ENCODE measurements at places on chromosomes 7 and 10.

GRCh38 chr10:110311357-110311949 is 6.7 kb upstream of the SMNDC1 start:
- DNase-seq, result peak; percentile 56

DNA sequence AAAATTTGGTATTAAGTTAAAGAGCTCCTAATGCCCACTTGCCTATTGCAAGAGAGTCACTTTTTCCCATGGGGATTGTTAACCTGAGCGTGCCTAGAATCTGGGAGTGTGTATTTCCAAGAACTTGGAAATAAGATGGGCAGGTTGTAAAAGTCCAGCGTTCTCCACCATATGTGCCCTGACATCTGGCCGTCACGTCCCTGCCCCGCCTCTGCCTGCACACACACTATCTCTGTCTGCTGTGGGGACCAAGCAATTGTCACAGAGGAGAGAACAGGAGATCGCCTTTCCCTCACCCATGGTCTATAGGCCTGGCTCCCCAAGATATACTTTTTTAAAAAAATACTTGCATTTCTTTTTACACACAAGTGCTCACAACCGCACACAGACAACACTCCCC is 396.5 kb upstream of the PFKP start:
- no peak for DNase-seq

DNA sequence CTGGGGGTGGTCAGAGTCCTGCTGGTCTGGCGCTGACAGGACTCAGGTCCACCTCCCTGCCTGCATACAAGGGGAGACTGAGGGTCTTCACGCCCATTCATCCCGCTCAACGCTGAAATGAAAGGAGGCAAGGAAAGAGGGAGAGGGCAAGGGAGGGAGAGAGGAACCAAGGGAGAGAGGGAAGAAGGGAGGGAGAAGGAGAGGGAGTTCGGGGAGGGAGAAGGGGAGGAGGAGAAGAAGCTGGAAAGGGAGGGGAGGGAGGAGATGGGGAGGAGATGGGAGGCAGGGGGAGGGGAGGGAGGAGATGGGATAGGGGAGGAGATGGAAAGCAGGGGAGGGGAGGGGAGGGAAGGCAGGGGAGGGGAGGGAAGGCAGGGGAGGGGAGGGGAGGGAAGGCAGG is 69.4 kb upstream of the INPP5A start:
- DNase-seq, result no peak

GRCh38 chr10:32413513-32413912 is 32.4 kb upstream of the CCDC7 start:
- peak; percentile 60 for DNase-seq

DNA sequence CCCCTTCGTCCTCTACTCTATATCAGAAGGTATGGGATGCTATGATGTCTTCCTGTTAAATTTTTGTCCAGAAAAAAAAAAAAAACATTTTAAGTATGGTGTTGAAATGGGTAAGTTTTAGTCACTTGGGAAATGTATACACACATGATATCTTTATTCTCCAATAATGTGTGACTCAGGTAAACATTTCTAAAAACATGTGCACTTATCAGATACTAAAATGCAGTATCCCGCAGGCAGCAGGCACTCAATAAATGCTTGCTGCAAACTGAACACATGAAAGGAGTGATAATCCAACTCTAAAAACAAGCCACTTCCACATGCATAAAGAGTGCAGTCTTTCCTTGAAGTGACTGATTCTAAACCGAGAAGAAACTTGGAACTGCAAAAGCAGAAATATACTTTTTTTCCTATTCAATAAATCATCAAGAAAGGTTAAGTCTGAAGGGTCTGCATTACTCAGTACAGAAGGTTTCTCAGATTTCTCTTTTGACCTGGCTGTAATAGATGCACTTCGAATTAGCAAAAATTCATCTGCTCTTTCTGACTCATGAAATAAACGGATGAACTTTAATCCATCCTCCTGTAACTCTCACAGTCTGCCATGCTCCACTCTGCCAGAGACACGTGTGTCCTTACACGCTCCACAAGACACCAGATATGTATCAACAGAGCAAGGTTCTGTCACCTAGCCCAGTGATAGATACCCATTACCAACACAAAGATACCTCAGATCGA is 84.0 kb downstream of the HIPK2 start:
- no peak for DNase-seq

GRCh38 chr7:30924624-30925023 is 13.0 kb downstream of the AQP1 start:
- no peak for DNase-seq

GRCh38 chr7:144384071-144384470 is 19.4 kb downstream of the NOBOX start:
- no peak for DNase-seq

- no peak for DNase-seq
These were observed 95.5 kb downstream of the OTUD1 start for GRCh38 chr10:23534326-23534725.

- peak; percentile 37 for DNase-seq
These were observed 54.9 kb upstream of the ZNF800 start for GRCh38 chr7:127447326-127447945.

GRCh38 chr7:74092964-74093471 is 9.4 kb downstream of the LIMK1 start:
- no peak for DNase-seq

DNA sequence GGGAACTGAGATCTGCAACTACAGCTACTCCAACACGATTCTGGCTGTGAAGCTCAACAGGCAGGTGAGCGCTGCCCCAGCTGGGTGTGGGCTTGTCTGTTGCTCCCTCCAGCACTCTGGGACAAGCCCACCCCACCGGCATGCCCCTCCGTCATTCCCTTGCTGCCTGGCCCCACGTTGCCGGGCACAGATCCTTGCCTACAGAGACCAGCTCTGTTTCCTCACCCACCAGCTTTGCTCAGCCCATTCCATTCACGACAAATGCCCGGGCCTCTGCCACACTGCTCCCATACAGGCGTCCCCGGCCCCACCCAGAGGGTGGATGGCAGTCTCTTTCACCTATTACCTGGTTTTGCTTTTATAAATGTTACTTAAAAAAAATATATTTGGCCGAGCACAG is 24.6 kb downstream of the WIPI2 start:
- no peak for DNase-seq

DNA sequence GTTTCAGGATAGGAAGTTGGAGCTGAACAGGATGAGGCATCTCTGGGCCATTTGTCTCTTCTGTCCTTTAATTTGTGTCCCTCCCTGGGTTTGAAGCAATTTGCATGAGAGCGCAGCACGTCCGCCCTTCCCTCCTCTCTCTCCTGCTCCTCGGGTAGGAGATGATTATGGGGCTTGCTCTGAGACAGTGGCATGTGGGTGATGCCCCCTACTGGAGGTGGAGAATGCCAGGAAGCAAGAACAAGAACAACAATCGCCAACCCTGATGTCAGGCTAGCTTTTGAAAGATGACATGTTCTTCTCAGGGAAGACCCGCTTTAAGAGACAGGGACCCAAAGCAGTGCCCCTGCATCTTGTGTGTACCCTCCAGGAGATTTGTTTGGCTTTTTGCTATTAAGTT is 63.9 kb upstream of the LOXL4 start:
- DNase-seq, result no peak

- no peak for DNase-seq
These were observed 220.9 kb downstream of the SKIDA1 start for GRCh38 chr10:21304608-21305007.

- DNase-seq, result no peak
These were observed 31.2 kb upstream of the ZNF438 start for GRCh38 chr10:31062856-31063255.

- no peak for DNase-seq
These were observed 7.6 kb upstream of the CD36 start for GRCh38 chr7:80630608-80631405.

- no peak for DNase-seq
These were observed 167.6 kb downstream of the GRID1 start for GRCh38 chr10:86199041-86199440.

DNA sequence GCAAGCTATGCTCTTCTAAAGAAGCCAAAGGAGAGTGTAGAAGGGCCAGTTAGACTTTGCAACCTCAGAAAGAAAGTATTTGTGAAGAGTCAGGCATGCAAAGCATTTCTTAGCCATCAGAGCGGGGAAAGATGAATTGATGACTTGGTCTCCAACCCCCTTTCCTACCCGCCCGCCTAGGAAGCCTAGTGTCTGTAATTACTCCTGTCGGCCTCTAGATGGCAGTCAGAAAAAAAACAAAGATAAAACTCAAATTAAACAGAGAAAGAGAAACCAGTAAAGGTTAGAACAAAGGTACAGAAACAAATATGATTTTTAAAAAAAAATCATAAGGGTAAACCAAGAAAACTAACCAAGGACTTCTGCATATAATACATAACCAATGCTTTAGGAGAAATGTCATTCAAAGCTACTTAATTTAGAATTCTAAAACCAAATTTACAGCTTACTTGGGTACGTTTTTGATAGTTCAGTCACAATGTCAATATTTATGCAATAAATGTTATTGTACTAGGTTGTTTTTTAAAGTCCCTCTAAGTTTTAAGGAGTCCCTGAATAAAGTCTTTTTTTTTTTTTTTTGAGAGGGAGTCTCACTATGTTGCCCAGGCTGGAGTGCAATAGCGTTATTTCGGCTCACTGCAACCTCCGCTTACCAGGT is 97.6 kb downstream of the LYZL1 start:
- peak; percentile 30 for DNase-seq

GRCh38 chr10:74099420-74099819 is 51.2 kb downstream of the AP3M1 start:
- no peak for DNase-seq

DNA sequence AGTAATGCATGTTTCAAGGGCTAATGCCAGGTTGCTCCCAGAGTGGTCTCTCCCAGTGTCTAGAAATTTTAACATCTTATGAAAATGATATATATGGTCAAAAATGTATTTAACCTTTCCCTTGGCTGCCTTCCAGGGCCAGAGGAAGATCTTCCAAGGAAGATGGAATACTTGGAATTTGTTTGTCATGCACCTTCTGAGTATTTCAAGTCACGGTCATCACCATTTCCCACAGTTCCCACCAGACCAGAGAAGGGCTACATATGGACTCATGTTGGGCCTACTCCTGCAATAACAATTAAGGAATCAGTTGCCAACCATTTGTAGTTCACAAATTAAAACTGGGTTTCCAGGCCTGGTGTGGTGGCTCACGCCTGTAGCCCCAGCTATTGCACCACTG is 9.0 kb downstream of the GATAD1 start:
- no peak for DNase-seq

DNA sequence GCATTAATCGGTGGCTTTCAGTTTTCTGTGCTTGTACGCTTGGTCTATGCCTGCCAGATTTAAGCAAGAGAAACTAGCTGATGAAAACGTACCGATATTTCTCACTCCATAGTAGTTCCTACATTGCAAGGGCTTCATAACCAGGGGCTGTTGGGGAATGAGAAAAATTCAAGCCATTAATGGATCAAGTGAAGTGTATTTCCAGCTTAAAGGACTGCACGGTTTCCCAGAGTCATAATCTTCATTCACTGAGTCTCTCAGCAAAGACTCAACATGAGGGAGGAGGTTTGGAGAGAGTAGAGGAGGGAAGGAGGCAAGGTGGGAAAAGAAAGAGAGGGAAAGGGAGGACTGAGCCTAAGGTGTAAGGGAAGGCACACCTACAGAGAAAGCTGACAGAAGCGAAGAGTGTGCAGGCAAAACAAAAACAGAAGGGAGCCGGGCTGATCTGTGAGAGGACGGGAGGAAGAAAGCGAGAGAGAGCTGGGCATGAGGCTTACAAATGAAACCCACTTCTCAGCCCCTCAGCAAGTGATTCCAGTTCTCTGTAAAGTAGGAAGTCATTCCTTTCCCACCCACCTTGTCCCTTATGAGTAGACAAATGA is 625 bp downstream of the GIMAP2 start:
- DNase-seq, result no peak

- DNase-seq, result no peak
These were observed 287.2 kb downstream of the CAMK1D start for GRCh38 chr10:12636571-12636970.

DNA sequence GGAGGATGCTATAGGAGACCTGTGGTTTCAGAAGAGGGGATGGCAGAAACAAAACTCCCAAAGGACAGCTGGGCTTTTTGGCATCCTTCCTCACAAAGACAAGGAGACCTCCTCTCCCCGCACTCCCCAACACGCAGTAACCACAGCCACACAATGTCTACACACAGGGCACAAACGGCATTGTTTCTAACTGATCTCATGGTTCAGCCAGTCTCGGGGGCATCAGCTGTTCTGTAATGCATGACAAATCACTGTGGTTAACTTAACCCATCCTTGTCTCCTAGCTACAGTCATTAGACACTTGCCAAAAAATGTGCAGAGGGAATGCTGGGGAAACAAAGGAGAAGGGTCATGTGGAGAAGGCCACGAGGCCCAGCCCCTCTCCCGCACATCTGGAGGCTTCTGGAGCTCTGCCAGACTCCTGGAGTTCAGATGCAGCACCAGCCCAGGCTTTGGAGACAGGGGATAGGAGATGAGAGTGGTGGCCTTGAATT is 7.6 kb upstream of the ADAMTS14 start:
- no peak for DNase-seq

GRCh38 chr7:55309040-55309991 is 55.8 kb upstream of the LANCL2 start:
- peak; percentile 74 for DNase-seq

DNA sequence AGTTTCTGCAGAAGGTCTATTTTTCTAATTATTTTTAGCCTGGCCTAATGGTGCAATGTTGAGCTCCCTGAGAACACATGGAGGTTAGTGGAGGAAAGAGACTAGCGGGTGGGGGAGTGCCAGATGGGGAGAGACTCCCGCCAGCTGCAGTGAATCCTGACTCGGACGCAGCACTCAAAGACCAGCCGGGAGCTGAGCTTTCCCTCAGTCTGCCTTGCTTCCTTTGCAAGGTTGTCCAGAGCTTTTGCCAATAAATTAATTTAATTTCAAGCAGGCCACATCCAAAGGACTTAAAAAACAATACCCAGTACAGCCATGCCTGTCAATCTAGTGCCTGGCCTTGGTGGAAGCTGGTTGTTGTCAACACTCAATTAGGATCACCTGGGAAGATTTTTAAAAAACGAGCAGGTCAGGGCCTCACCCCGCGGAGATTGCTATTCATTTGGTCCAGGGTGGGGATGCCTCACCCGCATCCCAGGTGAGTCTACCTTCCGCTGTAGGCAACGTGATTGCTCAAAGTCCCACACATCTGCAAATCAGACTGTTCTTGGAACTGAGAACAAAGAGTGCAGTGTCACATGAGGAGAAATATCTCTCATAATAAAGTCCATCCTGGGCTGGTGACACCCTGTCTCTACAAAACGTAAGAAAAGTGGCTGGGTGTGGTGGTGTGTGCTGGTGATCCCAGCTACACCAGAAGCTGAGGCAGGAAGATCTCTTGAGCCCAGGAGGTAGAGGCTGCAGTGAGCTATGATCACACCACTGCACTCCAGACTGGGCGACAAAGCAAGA is 4.0 kb downstream of the CLRN3 start:
- no peak for DNase-seq

DNA sequence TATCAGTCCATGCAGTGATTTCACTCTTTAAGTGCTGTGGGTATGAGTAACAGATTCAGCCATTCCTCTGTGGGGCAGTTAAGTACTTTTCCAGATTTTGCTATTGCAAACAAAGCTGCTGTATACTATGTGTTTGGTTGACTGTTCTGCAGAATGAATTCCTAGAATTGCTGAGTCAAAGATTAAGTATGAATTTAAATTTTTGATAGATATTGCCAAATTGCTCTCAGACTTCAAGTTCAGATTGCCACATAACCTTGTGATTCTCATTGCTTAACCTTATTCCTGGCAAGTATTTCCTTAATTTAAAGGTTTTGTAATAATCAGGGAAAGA is 21.6 kb upstream of the SAR1A start:
- no peak for DNase-seq
